HCEC 1CT (cell line): ENCODE measurements at places on chromosomes 2 and 18.

DNA sequence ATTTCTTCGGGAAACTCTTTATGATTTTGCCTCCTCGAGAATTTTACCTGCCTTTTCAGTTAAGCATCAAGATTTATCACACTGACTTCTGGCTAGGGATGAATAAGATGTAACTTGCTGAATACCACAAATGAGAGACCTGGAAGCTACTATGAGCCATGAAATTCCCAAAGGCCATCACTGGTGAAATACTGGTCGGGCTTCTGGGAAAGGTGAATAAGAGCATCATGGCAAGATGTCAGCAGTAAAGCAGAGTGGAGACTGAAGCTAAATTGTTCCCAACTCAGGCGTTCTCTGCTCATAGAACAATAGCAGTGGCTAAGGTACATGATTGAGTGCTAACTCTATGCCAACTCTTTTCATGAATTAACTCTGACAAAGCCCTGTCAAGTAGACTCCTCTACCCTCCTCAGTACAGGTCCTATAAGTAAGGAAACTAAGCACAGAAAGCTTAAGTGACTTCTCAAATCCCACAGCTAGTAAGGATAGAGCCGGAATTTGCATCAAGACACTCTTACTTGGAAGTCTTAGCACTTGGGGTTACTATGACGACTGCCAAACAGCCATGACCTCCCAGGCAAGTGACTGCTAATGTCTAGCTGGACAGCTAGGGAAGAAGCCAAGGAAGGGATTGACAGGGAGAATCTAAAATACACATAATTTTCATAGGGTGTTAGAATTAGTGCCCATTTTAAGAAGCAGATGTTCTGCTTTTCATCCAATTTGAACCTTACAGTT lies 22.7 kb upstream of the DSC3 start:
- no peak for DNase-seq

- DNase-seq = no peak
These were observed 141.2 kb downstream of the TRIB2 start for GRCh38 chr2:12857891-12858290.

GRCh38 chr2:236671896-236672562 lies 102.4 kb downstream of the ACKR3 start:
- DNase-seq = no peak

GRCh38 chr2:62197011-62197924 lies 1.4 kb downstream of the B3GNT2 start:
- DNase-seq = peak; percentile 21

GRCh38 chr2:118535171-118535817 lies 312.2 kb downstream of the EN1 start:
- DNase-seq = no peak

DNA sequence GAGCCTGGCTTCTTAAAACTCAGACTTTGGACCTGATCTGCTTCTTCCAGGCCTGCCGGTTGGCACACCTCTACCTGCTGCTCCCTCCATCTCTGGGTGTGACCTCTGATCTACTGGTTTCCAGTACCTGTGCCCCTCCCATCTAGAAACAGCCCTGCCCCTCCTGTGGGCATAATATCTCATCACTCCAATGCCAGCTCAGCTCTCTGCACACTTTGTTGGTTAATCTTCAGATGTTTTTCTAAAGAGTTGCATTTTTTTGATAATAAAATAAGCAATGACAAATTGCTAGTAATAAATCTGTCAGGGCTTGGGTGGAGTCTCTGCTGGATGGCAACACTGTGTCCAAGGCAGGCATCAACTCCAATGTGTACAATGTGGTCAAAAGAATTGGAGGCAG lies 89.6 kb upstream of the PPP1CB start:
- peak; percentile 22 for DNase-seq

GRCh38 chr18:41906528-41907146 lies 48.4 kb upstream of the PIK3C3 start:
- peak; percentile 44 for DNase-seq

DNA sequence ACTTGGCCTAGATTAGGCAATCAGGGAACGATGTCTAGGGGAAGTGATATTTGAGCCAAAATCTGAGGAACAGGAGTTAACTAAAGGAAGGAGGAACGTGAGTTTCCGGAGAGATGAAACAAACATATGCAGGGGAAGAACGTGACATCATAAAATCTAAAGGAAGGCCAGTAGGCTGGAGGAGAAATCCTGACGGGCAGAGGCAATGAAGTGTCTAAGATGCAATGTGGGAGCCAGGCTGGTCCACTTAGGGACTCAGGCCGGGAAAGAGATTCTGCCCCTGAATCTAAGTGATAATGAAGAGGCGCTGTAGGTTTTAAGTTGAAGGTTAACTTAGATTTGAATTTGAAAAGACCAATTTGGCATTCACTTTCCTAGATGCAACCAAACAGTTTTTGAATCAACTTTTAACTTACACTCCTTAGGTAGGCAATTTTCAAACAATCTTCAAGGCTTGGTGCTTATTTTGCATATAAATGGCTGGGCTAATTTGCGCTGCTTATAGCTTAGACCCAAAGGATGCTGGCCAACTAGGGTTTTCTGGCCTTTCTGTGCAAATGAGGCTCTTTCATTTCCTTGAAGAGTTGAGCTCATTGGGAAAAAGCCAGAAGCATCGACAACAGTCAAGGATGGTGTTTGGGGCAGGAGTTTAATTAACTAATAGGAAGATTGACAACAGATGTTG lies 221.7 kb downstream of the SOX11 start:
- no peak for DNase-seq

GRCh38 chr2:148814143-148814859 lies 60.7 kb upstream of the KIF5C start:
- peak; percentile 40 for DNase-seq

- DNase-seq = no peak
These were observed 96.9 kb downstream of the SETBP1 start for GRCh38 chr18:44777457-44778192.

DNA sequence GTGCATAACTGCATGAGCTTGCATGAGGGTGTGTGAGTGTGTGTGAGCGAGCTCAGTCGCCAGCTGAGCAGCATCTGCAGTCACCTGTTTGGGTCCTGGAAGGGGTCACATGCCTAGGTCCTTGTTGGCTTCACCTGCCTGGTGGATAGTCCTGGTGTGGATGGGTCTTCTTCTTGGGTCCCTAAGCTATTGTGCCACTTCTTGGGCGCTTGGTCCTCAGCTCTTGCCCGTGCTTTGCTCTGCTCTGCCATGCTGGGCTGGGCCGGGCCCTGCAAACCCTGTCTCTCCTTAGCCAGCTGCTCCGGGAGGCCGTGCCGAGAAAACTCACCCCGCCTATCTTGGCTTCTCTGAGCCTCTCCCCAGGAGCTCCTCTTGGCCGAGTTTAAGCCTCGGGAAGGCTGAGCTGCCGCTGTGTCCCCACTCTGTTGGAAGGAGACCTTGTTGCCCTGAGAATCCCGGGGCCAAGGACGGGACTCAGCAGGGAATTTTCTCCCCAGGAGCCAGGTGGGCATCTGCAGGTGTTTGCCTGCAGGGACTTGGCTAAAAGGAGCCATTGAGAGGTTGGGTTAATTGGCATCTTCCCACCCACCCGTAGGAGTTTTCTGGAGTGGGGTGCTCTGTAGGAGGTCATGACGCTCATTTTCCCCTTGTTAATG lies 300.8 kb downstream of the NDUFA10 start:
- DNase-seq = no peak

GRCh38 chr2:235414422-235414821 lies 79.4 kb upstream of the AGAP1 start:
- no peak for DNase-seq

DNA sequence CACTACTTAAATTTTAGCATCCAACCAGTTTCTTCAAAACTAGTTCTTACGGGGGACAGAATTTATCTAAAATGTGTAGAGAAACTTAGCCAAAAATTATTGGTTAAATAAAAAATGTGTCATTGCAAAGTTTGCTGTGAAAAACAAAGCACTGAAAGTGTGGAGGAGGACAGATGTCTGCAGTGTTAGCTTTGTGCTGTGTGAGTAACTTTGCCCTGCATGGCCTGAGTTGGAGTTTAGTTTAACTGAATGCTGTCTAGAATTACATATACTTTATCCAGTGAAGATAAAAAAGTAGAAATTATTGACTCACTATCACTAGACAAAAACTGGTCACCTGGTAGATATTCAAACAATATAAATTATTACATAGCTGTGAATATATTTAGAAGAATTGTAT lies 1225.2 kb upstream of the CELF4 start:
- no peak for DNase-seq

DNA sequence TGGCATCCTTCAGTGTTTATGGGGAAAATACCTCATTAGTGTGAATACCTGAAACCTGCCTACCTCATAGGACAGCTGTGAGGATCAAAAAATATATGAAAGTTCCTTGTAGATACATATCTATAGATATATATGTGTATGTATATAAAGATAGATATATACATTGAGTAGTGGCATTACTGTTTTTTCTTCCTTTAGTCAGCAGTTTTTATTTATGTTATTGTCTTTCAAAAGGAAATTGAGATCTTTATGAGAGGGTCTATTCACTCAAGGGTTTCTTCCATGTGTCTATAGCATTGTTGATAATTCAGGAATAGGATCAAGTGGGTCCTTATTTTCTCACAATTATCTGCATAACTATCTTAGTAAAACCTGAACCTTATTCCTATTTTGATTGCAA lies 6.6 kb downstream of the RMP24 start:
- no peak for DNase-seq

- no peak for DNase-seq
These were observed 88.0 kb downstream of the LDLRAD4 start for GRCh38 chr18:13306583-13306982.

GRCh38 chr2:170310876-170311502 lies 133.0 kb downstream of the MYO3B start:
- DNase-seq = no peak

DNA sequence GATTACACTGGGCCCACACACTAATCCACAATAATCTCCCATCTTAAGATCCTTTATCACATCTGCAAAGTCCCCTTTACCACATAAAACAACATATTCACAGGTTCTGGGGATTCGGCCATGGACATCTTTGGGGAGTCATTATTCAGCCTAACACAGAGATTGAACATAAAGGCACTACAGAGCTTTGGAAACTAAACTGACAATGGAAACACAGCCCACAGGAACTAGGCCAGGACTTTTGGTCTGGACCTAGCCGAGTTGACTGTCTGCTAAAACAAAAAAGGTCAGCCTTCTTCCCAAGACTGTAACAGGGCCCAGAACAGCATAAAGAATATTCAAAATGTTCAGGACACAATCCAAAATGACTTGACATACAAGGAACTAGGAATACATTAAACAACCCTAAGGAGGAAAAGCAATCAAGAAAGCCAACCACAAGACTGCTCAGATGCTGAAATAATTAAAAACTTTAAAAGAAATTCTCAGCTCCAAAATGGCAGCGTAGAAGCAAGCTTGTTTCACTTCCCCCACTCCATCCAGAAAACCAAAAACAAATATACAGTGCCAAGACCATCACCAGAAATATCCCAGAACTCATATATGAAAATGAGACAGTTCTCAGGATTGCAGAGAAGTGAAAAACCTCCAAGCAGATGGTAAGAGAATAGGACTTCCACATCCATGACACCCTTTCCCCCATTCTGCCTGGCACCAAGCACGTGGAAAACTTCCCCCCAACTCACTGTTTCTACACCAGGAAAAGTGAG lies 207.8 kb downstream of the ATAD2B start:
- DNase-seq = no peak

DNA sequence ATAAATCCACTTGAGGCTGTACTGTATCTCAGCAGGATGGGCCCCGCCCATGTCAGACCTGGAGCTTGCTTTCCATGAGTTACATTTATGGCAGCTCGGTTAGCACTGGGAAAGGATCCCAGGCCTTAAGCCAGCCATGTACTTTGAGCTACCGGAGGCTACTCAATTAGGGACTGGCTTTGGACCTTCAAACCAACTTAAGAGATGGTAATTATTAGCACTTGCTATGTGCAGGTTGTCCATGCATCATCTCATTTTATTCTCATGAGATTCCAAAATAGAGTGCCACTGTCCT lies 64.4 kb downstream of the ACTR2 start:
- DNase-seq = no peak

- peak; percentile 10 for DNase-seq
These were observed 52.1 kb downstream of the MTCL1 start for GRCh38 chr18:8757396-8757997.

DNA sequence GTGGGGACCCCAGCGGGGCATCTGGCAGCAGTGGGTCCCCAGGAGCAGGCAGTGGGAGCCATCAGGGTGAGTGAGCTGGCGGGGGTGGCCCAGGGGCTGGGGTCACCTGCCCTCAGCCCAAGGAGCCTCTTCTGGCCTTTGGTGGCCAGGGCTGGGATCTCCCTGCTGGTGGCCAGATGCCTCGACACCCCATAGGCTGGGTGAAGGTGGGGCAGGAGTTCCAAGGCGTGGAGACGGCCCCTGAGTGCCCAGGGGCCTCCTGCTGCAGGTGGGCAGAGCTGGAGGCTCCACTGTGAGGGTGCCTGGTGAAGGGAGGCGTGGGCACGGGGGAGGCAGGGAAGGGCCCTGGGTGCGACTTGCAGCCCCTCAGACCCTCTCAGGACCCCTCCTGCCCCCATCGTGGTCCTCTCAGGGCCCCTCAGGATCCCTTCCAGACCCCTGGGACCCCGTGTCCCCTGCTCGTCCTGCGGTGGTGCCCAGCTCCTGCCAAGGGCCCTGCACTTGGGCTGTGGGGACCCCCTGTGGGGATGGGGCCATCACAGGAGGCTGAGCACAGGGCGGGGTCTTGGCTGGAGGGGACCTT lies 5.0 kb upstream of the GPR35 start:
- no peak for DNase-seq

- DNase-seq = peak; percentile 37
These were observed 669 bp downstream of the LNPK start for GRCh38 chr2:176001281-176001915.

DNA sequence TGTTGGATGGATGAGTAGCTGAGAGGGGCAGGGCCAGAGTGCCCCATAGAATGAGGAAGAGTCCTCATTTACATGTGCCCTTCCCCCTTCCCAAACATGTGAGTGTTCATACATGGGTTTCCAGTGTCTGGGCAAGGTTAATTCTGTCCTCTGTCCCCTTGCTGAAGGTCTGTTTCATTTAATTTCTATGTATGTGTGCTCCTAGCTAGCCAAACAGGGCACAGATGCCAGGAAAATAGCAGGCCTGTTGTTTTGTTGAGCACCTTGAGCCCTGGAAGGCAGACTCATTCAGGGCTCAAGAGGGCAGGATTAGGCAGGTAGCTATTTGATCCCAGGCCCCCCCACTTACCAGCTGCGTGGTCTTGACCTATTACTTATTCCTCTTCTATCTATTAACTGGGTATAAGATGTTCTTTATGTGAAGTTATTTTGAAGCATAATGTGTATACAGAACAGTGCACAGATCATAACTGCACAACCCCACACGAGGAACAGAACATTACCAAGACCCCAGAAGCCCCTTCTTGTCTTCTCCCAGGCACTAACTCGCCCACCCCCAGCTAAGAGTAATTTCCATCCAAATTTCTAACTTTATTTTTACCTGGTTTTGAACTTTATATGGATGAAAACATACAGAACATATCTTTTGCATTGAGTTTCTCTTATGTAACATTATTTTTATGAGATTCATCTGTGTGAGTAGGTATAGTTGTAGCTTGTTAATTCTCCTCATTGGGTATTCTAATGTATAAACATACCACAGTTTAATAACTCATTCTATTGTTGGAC lies 164.3 kb downstream of the RPIA start:
- DNase-seq = no peak

- peak; percentile 54 for DNase-seq
These were observed 53.9 kb upstream of the RAB27B start for GRCh38 chr18:54774423-54774822.
